ENCODE measurements at places on chromosomes 7 and 10. TPM values are rescaled to one million over a fixed set of nuclear protein-coding genes. Genes with fewer than 3 reads are reported as not detected.

Gene PCGF6
- 10.8 TPM for total RNA-seq

DNA sequence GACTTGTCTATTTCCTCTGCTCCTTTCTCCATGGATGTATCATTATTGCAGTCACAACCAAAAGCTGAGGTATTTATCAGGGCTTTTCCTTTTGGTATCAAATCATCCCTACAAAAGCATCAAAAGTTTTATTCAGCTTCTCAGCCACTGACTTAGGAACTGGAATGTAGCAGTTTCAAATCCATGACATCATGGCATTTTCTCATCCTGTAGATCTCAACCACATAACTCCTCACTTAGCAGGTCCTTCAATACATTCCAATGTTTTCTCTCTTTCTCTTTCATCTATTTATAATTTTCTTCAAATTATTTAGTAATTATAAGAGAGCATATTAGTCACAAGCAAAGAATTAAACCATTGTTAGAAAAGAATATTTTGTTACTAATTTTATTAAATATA lies 537.4 kb upstream of the SORCS1 start:
- no peaks in the 10 kb centered on the region for H3K27me3 ChIP-seq
- H3K4me3 ChIP-seq = no peak overlapping the region
- H3K27ac ChIP-seq = no peak overlapping the region
- no peak for DNase-seq

Gene MBLAC1
- total RNA-seq = 8.9 TPM

DNA sequence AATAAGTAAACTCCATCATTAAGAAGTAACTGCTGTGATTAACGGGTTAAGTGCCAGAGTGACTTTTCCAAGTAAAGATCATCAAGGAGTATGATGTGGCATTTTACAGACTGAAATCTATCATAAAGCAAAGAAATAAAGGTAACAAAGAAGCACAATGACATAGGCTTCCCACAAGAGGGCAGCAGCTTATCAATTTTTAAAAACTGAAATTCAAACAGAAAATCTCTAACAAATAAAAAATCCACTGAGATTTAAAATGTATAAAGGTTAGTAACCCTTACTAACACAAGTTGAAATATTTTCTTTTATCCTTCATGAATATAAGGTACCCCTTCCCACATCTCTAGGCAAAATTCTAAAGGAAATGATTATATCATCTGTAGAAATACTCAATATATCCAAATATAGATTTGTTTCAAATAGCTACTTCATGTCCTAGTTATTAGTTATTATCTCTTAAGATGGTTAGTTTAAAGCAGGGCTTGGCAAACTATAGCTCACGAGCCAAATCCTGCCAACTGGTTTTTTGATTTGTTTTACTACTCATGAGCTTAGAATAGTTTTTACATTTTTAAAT lies 29.2 kb downstream of the FAM3C start:
- H3K27ac ChIP-seq = no peak overlapping the region
- no peaks in the 10 kb centered on the region for H3K27me3 ChIP-seq
- DNase-seq = peak; percentile 7
- peaks cover 5% of the 10 kb centered on the region for H3K36me3 ChIP-seq

GRCh38 chr10:87658321-87658795 lies 1.3 kb upstream of the PAPSS2 start:
- H3K4me3 ChIP-seq = no peak overlapping the region
- no peaks in the 10 kb centered on the region for H3K36me3 ChIP-seq
- H3K4me1 ChIP-seq = peaks cover 19% of the 10 kb centered on the region
- no peaks in the 10 kb centered on the region for H3K27me3 ChIP-seq

Gene CUEDC2
- 64.9 TPM for total RNA-seq

DNA sequence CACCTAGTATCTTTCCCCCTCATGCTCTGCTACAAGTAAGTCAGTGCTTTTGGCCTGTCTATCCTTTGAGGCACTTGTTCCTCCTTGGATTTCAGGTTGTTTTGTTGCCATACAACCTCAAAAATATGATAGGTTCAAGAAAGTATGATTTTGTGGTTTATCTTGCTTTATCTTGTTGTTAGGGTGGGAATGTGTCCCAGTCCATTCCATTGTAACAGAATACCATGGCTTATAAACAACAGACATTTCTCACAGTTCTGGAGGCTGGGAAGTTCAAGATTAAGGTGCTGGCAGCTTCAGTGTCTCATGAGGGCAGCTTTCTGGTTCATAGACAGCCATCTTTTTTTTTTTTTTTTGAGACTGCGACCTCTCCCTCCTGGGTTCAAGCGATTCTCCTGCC lies 72.1 kb downstream of the TMEM270 start:
- no peak overlapping the region for H3K27ac ChIP-seq
- no peaks in the 10 kb centered on the region for H3K36me3 ChIP-seq
- no peaks in the 10 kb centered on the region for H3K4me1 ChIP-seq
- no peak overlapping the region for H3K4me3 ChIP-seq
- no peaks in the 10 kb centered on the region for H3K27me3 ChIP-seq
- DNase-seq = no peak

- no peaks in the 10 kb centered on the region for H3K36me3 ChIP-seq
- H3K4me3 ChIP-seq = no peak overlapping the region
- H3K4me1 ChIP-seq = no peaks in the 10 kb centered on the region
- DNase-seq = no peak
- no peak overlapping the region for H3K27ac ChIP-seq
- H3K27me3 ChIP-seq = peaks cover 10% of the 10 kb centered on the region
These were observed 28.6 kb downstream of the KCNH2 start for GRCh38 chr7:150949564-150949963.

- no peak overlapping the region for H3K4me3 ChIP-seq
- DNase-seq = no peak
- no peak overlapping the region for H3K27ac ChIP-seq
- no peaks in the 10 kb centered on the region for H3K36me3 ChIP-seq
- no peaks in the 10 kb centered on the region for H3K27me3 ChIP-seq
These were observed 149.4 kb downstream of the RNLS start for GRCh38 chr10:88433565-88434186.

- peak within 1 kb of the TSS; percentile 70 for H3K4me3 ChIP-seq
- H3K27me3 ChIP-seq = no peaks in the 10 kb centered on the region
- peak within 1 kb of the TSS; percentile 82 for H3K27ac ChIP-seq
- H3K4me1 ChIP-seq = peaks cover 5% of the 10 kb centered on the region
- no peaks in the 10 kb centered on the region for H3K36me3 ChIP-seq
These were observed at the start of gene CDK14 for GRCh38 chr7:90595801-90596670. Gene CDK14 (plus strand): TSS chr7:90596321. CDS start chr7:90596628, 307 bp downstream.

Gene CHN2
- total RNA-seq = 39.2 TPM

DNA sequence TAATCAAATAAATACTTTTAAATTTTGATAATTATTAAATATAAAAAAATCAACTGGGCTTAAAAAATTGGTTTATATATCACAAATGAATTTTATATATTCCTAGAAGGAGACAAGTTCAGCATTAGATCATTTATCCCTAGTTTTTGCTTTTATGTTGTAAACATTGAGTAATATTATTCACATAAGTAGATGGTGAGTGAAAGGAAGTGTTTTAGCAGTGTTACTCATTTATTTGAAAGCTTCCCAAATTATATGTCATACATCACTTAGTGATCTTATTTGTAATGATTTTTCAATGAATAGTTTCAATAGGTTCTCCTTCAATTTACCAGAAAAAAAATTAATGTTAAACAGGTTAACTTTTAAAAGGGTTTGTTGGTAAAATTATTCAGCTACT lies 15.8 kb downstream of the KLLN start:
- no peak overlapping the region for H3K27ac ChIP-seq
- H3K4me3 ChIP-seq = no peak overlapping the region
- no peak for DNase-seq
- no peaks in the 10 kb centered on the region for H3K27me3 ChIP-seq

DNA sequence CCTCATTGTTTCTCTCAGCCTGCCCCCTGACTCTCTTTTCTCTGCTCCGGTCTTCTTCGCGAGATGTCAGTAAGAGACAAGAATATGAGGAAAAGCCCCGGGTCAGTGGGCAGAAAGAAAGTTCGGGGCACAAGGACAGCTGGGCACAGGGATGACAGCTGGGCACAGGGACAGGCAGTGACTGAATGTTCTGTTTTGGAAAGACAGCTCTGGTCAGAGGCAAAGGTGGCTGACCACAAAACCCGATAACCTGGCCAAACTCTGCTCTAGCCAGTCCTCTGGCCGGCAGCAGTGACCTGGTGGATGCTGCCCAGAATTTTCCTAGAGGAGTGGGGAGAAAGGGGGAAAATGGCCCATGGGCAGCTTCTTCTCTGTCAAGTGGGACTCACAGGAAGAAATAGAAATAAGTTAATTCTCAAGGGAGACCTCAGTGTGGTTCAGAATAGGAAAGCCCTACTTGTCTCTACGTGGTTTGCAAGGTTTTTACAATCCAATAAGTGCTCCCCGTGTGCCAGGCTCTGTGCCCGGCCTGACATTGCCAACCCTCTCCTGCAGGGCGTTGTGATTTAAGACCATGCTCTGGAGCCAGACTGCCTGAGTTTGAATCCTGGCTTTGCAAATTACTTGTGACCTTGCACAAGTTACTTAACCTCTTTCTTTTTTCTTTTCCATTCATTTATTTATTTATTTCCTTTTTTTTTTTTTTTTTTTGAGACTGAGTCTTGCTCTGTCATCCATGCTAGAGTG lies 110.6 kb upstream of the ZNF716 start:
- DNase-seq = no peak
- H3K27ac ChIP-seq = no peak overlapping the region
- no peaks in the 10 kb centered on the region for H3K36me3 ChIP-seq
- H3K27me3 ChIP-seq = no peaks in the 10 kb centered on the region
- H3K4me1 ChIP-seq = no peaks in the 10 kb centered on the region

- H3K4me3 ChIP-seq = no peak overlapping the region
- H3K4me1 ChIP-seq = peaks cover 13% of the 10 kb centered on the region
- DNase-seq = no peak
- no peak overlapping the region for H3K27ac ChIP-seq
- H3K27me3 ChIP-seq = no peaks in the 10 kb centered on the region
These were observed 11.8 kb downstream of the CAMK2B start for GRCh38 chr7:44313621-44314031.

- H3K27me3 ChIP-seq = no peaks in the 10 kb centered on the region
- H3K4me3 ChIP-seq = no peak overlapping the region
- H3K27ac ChIP-seq = no peak overlapping the region
- peaks cover 6% of the 10 kb centered on the region for H3K4me1 ChIP-seq
These were observed 46.0 kb downstream of the ZNRF2 start for GRCh38 chr7:30330134-30331111.

GRCh38 chr7:31440511-31440910 lies 73.4 kb upstream of the ITPRID1 start:
- H3K36me3 ChIP-seq = no peaks in the 10 kb centered on the region
- no peak overlapping the region for H3K27ac ChIP-seq
- no peak for DNase-seq
- no peaks in the 10 kb centered on the region for H3K27me3 ChIP-seq
- H3K4me1 ChIP-seq = no peaks in the 10 kb centered on the region
- H3K4me3 ChIP-seq = no peak overlapping the region

- H3K27ac ChIP-seq = no peak overlapping the region
- no peaks in the 10 kb centered on the region for H3K27me3 ChIP-seq
- no peaks in the 10 kb centered on the region for H3K36me3 ChIP-seq
These were observed 28.0 kb downstream of the PPP1R3C start for GRCh38 chr10:91604553-91605534.

Gene RSPH10B
- total RNA-seq = not detected

GRCh38 chr7:11480143-11480542 lies 351.9 kb downstream of the THSD7A start:
- H3K4me1 ChIP-seq = no peaks in the 10 kb centered on the region
- H3K4me3 ChIP-seq = no peak overlapping the region
- no peaks in the 10 kb centered on the region for H3K36me3 ChIP-seq
- no peak for DNase-seq
- H3K27ac ChIP-seq = no peak overlapping the region
- H3K27me3 ChIP-seq = no peaks in the 10 kb centered on the region

Gene CALCR
- total RNA-seq = not detected

DNA sequence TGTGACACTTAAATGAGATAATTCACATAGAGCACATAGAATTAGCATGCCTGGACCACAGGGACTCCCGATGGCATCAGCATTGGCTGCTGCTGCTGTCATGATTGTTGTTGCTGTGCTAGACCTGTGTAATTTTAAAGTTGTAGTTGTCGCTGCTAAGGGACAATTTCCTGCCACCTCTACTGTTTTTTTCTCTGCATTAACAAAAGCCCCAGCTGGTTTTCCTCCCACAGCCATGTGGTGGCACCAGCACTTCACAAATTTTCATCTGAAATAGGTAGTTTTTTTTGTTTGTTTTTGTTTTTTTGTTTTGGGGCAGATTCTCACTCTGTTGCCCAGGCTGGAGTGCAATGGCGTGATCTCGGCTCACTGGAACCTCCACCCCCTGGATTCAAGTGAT lies 25.4 kb upstream of the PRXL2A start:
- no peak overlapping the region for H3K4me3 ChIP-seq
- H3K27ac ChIP-seq = no peak overlapping the region
- H3K4me1 ChIP-seq = peaks cover 9% of the 10 kb centered on the region
- no peaks in the 10 kb centered on the region for H3K27me3 ChIP-seq

- H3K27me3 ChIP-seq = no peaks in the 10 kb centered on the region
- peak overlapping the region; percentile 81 for H3K4me3 ChIP-seq
- no peak for DNase-seq
- no peak overlapping the region for H3K27ac ChIP-seq
- no peaks in the 10 kb centered on the region for H3K36me3 ChIP-seq
These were observed 955 bp downstream of the DUS4L start for GRCh38 chr7:107564553-107565298.

- DNase-seq = no peak
- H3K27ac ChIP-seq = no peak overlapping the region
- no peaks in the 10 kb centered on the region for H3K36me3 ChIP-seq
- H3K4me1 ChIP-seq = no peaks in the 10 kb centered on the region
- H3K4me3 ChIP-seq = no peak overlapping the region
- no peaks in the 10 kb centered on the region for H3K27me3 ChIP-seq
These were observed 171.7 kb upstream of the SEMA3E start for GRCh38 chr7:83820641-83821040.

DNA sequence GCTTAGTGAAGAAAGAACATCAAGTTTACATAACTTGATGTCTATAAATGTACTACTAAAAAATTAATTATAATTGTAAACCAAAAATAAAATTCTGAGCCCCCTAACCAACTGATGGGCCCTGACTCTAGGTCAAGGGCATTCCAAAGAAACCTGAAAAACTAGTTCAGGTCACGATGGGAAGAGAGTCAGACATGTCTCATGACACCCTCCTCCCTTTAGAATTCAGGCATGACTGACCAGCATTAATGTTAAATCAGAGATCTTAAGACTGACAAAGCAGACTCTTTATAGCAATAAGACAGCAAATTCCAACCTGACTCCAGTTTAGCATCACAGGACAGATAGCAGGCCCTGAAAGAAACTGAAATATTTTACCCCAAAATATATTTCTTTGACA lies 21.6 kb upstream of the OTUD1 start:
- no peak overlapping the region for H3K4me3 ChIP-seq
- peak; percentile 28 for DNase-seq
- no peaks in the 10 kb centered on the region for H3K36me3 ChIP-seq
- H3K27me3 ChIP-seq = no peaks in the 10 kb centered on the region
- H3K27ac ChIP-seq = peak overlapping the region; percentile 95
- peaks cover 5% of the 10 kb centered on the region for H3K4me1 ChIP-seq

GRCh38 chr7:2644220-2644561 lies 12.4 kb downstream of the TTYH3 start:
- H3K36me3 ChIP-seq = peaks cover 14% of the 10 kb centered on the region
- no peak overlapping the region for H3K4me3 ChIP-seq
- DNase-seq = no peak

Gene LBX1
- total RNA-seq = not detected

- no peak overlapping the region for H3K27ac ChIP-seq
- DNase-seq = no peak
- no peak overlapping the region for H3K4me3 ChIP-seq
- no peaks in the 10 kb centered on the region for H3K27me3 ChIP-seq
- H3K4me1 ChIP-seq = no peaks in the 10 kb centered on the region
- H3K36me3 ChIP-seq = no peaks in the 10 kb centered on the region
These were observed 54.5 kb downstream of the COA1 start for GRCh38 chr7:43674559-43675436.

GRCh38 chr10:86526606-86527005 lies 5.0 kb upstream of the WAPL start:
- no peaks in the 10 kb centered on the region for H3K27me3 ChIP-seq
- peak overlapping the region; percentile 83 for H3K27ac ChIP-seq
- H3K4me1 ChIP-seq = peaks cover 61% of the 10 kb centered on the region
- peak; percentile 92 for DNase-seq
- no peak overlapping the region for H3K4me3 ChIP-seq
- no peaks in the 10 kb centered on the region for H3K36me3 ChIP-seq
